Posterior cingulate gyrus (tissue), 11 donors: ENCODE measurements at places on chromosomes 11 and 22.
A peak's percentile ranks its signal among the peaks of the same experiment; 100 is the strongest.

- DNase-seq: no peak
Observed at GRCh38 chr11:109378034-109378433, 44.0 kb upstream of the C11orf87 start.

- no peak for DNase-seq
Observed at GRCh38 chr22:38419121-38419857, 35.7 kb downstream of the KCNJ4 start.

DNA sequence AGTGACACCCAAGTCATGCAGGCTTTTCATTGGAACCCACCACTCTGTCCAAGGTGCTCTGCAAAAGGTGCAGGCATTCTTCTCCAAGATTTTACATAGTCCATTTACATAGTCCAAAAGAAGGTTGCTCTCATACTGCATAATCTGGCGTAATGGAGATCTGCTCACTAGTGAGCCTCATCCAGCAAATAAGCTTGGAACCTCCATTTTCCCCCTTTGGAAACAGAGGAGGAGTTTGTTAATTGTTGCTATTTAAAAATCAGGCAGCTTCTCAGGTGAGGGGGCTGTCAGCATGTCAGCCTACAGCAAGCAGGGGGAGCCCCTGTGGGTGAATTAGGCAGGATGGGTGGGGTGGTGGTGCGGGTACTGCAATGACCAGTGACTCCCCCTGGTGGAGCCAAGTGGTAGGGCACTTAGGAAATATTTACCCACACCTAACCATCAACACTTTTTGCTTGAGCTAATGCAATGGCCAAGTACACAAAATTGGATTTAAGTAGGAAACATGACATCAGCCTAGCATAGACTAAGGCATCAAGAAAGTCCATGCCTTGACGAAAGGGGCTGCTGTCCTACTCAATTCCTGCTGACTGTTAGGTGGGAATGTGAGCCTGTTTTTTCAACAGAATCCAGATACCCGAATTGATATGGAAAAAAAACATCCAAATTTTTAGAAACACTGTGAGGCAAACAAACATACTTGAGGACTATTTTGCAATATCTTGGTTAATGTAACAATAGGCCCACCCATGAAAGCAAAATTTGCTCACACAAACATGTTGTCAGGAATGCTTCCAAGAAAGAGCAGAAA lies 64.5 kb downstream of the AMBRA1 start:
- DNase-seq: peak; percentile 42

DNA sequence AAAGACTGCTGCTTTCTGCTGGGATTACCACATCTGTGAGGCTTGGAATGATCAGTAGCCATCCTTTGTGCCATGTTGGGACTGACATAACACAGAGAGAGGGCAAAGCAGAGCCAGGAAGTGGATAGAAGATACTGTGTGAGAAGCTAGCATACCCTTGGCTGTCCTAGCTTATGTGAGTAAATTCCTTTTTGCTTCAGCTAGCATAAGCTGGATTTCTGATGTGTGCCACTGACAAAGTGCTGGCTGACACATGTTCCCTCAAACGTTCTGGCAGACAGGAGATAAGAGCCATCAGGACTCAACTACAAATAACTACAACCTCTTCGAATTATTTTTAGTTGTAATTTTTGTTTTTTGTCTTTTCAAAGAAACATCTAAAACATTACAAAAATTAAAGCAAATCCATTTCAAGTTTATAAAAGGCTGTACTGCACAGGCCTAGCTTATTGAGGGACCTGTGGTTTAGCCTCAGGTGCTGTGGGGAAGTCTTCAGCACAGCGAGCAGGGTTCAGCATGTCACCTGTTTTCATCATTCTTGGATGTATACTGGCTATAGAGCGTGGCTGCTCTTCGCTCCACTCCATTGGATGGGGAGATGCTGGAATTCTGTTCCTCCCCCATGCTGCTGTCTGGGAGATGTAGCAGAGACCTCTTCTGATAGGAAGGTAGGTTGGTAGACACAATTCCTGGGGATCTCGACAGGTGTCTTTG lies 120.9 kb downstream of the SWAP70 start:
- DNase-seq: no peak

DNA sequence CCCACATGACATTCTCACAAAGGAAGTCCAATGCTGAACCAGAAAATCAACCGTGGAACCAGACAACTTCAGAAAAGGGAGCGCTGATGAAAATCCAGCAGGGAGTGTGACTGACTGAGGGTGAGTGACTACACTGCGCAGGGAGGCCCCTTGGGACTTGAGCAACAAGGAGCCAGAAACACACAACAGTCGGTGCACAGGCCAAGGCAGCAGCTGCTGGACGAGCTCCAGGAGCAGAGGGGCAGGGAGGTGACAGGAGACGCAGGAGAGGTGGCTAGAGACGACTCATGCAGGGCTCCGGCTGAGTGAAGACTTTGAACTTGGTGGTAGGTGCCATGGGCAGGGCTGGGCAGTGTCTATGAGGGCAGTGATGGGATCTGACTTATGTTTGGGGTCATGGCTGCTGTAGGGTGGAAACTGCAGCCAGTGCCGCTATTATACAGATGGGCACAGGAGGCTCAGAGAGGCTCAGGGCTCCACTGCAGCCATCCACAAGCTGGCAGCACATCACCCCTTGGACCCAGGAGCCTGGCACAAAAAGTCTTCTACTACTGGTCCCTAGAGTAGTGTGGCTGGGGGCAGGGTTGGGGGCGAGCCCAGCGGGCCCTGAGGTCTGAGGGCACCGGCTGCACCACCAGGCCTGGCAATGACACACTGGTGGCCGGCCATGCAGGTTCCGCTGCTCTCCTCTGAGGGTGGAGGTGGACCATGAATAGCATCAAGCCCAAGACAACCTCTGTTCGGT lies 10.3 kb upstream of the FADD start:
- DNase-seq: no peak

- no peak for DNase-seq
Observed at GRCh38 chr22:42360348-42360747, 71.9 kb downstream of the NFAM1 start.

GRCh38 chr11:31240340-31240904 lies 129.1 kb downstream of the DCDC1 start:
- no peak for DNase-seq

DNA sequence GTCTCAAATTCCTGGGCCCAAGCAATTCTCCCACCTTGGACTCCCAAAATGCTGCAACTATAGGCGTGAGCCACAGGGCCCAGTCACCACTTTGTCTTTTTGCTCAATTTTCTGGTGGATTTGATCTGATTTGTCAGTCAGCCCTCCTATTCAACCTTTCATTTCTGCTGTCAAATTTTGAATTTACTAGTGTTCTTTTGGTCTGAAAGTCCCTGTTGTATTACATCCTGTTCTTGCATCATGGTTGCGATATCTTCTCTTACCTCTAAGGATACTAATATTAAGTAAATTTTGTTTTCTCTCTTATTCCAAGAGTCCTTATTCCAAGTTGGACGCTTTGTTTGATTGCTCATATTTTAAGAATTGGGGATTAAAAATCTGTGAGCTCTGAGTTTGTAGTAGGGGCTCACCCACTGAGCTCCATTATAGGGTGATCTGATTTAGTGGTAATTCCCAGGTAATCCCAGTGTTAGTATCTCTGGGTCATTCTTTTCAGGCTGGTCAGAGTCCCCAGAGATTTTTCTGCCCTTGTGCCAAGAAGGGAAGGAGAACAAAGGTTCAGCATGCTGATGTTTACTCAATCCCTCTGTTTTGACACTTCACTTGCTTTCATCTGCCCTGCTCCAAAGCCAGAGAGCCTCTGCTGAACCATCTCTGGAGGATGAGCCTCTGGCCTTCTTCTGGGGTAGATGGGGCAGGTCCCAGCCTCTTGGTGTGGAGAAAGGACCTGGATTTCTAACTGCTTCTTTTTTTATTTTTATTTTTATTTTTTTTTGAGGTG lies 10.0 kb downstream of the UPB1 start:
- DNase-seq: no peak

- DNase-seq: no peak
Observed at GRCh38 chr11:62546244-62546928, at the start of gene AHNAK. TSS of gene AHNAK (minus strand) at chr11:62546806. CDS start at chr11:62536098, 10,708 bp downstream.

DNA sequence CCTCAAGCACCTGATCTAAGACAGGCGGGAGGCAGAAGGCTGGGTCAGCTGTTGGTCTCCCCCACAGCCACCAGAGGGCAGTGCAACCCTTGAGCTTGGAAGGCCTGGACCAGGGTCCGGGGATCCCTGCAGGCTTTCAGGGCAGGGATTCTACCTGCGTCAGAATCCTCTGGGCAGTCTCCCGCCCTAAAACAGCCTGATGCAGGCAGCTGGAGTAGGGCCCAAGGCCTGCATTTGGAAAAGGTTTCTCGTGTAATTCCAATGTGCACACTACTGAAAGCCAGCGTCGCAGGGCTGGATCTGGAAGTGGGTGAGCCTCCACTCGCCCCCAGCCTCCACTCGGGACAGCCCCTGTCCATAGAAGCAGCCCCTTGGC lies 31.8 kb downstream of the BID start:
- DNase-seq: peak; percentile 82

DNA sequence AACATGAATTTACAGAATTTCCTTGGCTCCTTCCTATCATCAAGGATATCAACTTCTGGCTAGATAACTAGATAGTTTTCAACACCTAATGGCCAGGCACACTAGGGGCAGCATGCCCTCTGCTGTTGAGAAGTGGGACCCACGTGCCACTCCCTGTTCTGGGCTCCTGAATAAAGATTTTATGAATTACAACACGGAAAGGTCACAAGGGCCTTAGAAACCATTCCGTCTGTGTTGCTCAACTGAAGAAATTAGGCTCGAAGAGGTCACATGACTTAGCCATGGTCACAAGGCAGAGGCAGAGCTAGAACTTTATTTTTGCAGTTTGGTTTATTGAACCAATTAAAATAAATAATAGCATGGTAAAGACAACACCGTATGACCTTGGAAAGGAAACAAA lies 36.0 kb downstream of the PRCP start:
- peak; percentile 86 for DNase-seq

- DNase-seq: no peak
Observed at GRCh38 chr11:34154059-34154875, 48.8 kb downstream of the NAT10 start.

- DNase-seq: no peak
Observed at GRCh38 chr11:19499999-19500398, 212.6 kb upstream of the NAV2 start.

DNA sequence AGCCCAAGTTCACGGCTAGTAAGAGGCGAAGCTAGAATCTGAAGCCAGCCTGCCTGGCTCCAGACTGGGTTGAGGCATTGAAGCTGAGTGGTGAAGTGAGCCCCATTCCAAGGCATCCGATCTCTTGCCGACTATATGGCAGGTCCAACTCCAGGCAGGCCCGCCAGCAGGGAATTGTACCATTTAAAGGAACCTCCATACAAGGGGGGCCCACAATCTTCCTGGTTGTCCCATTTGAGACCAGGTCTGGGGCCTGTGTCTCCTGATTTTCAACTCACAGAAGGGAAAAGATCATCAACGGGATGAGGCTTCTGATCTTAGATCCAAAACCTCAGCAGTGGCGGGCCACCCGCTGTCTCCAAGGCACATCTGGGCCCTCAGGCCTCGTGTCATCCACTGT lies 4.1 kb downstream of the SCN2B start:
- DNase-seq: no peak

GRCh38 chr11:22454461-22455090 lies 116.4 kb downstream of the SLC17A6 start:
- DNase-seq: no peak

GRCh38 chr11:86499723-86500129 lies 125.0 kb downstream of the CCDC81 start:
- DNase-seq: no peak

DNA sequence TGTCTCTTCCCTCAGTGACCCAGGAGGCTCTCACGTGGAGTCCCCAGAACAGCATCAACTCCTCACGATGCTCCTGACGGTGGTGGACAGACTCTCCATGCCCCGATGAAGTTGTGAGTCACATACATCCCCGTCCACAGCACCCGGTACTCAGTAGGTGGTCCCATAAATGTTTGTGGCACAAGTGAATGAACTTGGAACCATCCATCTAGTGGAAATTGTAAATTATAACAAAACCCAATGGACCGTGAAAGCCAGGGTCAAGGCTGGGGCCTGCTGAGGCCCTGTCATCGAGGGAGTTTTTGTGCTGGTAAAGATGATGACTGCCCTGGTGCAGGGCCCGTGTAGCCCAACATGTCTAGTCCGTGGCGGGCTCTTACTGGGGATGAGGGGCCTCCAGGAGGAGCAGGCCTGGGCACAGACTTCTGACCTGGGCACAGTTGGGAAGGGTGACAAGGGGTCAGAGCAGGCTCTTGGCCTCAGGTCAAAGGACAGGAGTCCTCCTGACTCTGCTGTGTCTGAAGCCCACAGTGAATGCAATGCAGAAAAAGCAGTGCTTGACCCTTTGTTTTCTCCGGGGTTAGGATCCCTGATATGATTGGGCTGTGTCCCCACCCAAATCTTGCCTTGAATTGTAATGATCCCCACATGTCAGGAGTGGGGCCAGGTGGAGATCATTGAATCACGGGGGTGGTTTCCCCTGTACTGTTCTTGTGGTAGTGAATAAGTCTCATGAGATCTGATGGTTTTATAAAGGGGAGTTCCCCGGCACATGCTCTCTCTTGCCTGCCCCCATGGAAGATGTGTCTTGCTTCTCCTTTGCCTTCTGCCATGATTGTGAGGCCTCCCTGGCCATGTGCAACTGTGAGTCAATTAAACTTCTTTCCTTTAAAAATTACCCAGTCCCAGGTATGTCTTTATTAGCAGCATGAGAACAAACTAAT lies 20.0 kb upstream of the SMIM38 start:
- DNase-seq: no peak

DNA sequence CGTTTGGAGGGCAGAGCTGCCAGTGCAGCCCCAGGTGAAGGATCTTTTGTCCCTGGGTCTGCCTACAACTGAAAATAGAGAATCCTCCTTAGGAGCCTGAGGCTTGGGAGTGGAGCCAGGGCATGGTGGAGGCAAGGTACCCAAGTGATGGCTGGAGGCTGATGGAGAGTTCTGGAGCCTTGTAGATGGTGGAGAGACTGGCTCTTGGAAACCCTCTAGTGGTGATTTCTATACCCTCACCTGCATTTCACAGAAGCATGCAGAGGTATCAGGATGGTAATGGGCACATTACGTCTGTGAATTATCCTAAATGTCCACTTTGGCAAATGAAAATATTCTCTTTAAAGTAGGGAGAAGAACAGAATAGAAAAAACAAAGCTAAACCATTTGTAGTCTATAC lies 44.4 kb downstream of the INSC start:
- no peak for DNase-seq

DNA sequence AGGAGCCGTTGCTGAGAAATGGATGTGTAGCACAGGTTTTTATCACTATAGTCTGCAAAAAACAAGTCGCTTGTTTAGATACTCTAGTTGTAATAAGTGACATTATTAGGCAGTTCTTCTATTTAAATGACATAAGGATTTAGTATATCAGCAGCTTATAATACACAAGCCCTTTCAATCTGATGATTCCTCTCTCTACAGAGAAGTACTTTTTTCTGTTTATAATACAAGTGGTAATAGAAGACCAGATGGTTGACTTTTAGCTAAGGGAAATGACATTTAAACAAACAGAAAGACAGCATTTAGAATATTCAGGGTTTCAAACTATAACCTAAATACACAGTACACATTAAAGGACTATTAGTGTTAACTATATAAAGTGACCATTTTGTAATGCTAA lies 60.4 kb downstream of the IMMP1L start:
- no peak for DNase-seq
